Muscle of leg (tissue), 16 donors: ENCODE measurements at places on chromosomes 4 and X. TPM values are rescaled to one million over a fixed set of nuclear protein-coding genes. Genes with fewer than 3 reads are reported as not detected.
A peak's percentile ranks its signal among the peaks of the same experiment; 100 is the strongest.

DNA sequence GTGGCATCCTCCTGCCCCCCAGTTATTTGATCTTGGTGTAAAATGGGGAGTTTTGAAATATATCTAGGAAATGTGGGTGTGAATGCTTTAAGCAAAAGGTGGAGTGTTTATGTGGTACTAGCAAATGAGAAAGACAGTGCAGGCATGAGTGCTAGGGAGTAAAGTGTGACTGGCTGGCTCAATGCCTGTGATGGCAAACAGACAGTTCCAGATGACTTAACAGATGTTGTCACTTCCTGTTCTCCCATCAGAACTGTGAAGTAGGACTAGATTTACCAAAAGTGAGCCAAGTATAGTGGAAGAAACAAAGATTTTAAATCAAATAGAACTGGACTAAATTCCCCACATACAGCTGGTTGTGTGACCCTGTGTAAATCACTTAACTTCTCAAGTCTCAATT, 8.4 kb upstream of the AMOT start:
- DNase-seq = peak; percentile 56
- no peak overlapping the region for H3K4me3 ChIP-seq
- H3K27ac ChIP-seq = no peak overlapping the region
- H3K36me3 ChIP-seq = no peaks in the 10 kb centered on the region

DNA sequence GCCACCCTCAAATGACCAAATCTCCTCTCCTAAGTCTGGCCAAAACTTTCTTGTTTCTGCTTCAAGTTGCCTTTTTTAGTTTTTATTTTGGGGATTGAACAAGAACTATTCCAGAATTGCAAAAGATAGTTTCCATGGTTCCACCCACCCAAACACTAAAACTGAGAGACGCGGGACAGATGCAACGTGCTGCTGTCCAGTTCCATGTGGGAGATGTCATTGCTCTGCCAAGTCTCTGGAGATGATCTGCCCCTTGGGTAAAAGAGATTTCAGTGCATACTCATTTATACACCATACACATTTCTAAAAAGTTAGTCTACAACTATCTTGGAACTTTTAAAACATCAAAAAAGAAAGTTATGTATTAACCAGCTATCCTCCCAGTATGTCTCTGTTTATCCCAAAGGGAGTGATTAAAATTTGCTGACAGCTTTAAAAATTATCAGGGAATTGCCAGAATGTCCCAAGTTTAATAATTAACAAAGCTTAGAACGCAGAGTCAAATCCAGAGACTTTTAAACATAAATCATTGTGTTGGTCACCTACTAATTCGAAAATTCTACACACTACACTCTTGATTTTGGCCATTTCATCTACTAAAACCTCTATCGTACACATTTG, 3.2 kb downstream of the MAOB start:
- DNase-seq = peak; percentile 23
- H3K36me3 ChIP-seq = no peaks in the 10 kb centered on the region
- H3K4me1 ChIP-seq = no peaks in the 10 kb centered on the region

DNA sequence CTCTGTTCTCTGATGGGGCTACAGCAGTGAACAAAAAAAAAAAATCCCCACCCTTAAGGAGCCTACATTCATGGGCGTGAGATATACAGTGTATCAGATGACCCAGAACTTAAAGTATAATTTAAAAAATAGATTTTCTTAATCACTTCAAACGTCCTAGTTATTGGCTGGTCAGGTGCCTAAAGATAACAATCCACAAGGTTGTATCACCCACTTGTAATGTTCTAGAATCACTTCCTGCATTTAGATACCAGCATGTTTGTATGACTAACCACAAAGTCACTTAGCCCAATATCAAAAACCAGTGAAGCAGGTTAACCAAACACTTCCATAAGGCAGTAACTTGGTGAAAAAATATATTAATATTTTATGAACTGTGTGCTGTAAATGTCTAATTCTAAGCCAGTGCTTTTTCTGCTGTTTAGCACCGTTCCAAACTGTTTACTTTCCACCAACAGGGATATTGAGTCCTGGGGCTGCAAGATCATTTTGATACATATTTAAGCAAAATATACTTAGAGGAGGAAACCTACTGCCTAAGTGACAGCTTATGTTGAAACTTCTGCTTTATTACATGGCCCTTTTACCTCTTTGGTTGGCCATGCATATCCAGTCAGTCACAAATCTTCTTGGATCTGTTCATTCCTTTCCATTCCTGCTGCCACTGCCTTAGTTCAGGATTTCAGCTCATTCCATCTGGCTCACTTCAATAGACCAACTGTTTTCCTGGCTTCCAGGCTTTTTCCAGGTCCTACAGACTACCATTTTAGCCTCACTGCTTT, 43.3 kb downstream of the CD40LG start:
- H3K36me3 ChIP-seq = no peaks in the 10 kb centered on the region
- peaks cover 4% of the 10 kb centered on the region for H3K4me1 ChIP-seq
- peaks cover 14% of the 10 kb centered on the region for H3K27me3 ChIP-seq
- no peak overlapping the region for H3K27ac ChIP-seq
- no peak overlapping the region for H3K4me3 ChIP-seq

ZBED1 gene
- total RNA-seq = 16.4 TPM

UGT2A3 gene
- total RNA-seq = not detected

MAML3 gene
- total RNA-seq = 3.0 TPM
